Osteoblast (primary cell): ENCODE measurements at places on chromosomes 1 and 21.
A peak's percentile ranks its signal among the peaks of the same experiment; 100 is the strongest.

- no peak for DNase-seq
Observed at GRCh38 chr21:36729310-36729970, 30.5 kb downstream of the SIM2 start.

DNA sequence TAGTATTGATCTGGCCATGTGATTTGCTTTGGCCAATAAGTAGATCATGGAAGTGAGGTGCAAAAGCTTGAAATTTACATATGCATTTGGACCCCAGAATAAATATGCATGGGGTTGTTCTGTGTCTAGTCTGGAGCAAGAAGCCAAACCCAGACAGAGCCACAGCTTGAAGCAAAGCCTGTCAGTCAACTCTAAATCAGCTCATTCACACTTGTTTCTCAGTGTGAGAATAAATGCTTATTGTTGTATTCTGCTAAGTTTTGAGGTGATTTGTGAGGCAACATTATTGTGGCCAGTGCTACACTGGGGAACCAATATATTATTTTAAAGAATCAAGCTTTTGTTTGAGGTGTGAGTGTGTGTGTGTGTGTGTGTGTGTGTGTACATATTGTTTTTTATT lies 12.2 kb upstream of the PGLYRP3 start:
- no peak for DNase-seq

GRCh38 chr1:208173749-208174148 lies 70.4 kb downstream of the PLXNA2 start:
- DNase-seq, result no peak

DNA sequence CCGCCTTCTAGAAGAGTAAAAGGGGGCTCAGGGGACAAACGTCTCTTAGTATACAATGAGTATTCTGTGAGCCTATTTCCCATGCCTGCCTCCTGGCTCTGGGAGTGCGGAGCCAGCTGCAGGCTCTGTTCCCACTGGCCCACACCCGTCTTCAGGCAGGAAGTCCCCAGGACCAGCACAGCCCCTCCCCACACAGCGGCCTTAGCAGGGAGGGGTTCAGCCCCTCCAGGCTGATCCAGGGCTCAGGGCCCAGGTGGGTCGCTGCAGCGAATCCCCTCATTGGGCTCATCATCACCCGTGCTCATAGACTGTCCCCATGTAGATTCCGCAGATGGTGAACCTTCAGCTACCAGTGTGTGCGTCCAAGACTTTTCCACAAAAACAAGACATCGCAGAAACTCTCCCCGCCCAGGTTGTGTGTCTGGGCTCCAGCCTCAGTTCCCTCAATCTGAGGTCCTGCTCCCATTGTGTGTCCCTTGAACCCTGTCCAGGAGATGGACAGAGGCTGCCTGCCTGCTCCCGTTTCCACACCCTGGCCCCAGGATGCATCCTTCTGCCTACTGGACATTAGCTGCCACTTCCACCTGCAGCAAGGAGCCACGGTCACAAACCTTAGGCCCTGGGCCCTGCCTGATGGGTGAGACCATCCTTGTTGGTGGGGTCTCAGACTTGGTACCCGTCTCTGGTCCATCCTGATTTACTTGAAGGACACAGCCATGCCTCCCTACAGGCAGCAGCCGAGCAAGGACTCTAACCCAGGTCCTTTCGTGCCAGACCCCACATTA lies 39.4 kb downstream of the NENF start:
- DNase-seq, result no peak

- DNase-seq, result no peak
Observed at GRCh38 chr1:24252185-24252780, 65.2 kb upstream of the IFNLR1 start.

- peak; percentile 81 for DNase-seq
Observed at GRCh38 chr1:181104042-181104789, 15.7 kb downstream of the IER5 start.

DNA sequence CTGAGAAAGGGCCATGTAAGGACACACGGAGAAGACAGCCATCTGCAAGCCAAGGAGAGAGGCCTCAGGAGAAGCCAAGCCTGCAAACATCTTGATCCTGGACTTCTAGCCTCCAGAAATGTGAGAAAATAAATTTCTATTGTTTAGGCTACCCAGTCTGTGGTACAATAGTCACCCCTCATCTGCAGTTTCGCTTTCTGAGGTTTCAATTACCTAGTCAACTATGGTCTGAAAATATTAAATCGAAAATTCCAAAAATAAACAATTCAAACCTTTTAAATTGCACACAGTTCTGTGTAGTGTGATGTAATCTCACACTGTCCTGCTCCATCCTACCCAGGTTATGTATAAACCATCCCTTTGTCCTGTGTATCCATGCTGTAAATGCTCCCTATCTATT lies 52.6 kb downstream of the ZNF644 start:
- DNase-seq, result no peak

DNA sequence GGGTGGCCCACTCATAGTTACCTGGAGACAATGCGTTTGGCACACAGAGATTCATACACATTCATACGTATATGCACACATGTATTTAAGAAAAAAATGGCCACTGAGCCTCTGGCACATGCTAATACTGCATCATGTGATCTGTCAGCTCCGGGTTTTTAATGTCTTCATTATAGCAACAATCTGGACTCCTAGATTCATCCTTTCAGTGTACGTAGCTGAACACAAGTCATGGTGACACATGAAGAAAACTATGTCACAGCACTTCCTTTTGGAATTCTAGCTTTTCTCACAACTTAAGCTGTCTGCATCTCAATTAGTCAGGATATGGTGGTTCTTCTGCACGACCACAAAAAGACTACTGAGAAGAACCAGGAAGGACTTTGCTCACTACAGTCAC lies 24.7 kb downstream of the HSF2BP start:
- DNase-seq, result peak; percentile 66

GRCh38 chr1:13922466-13923110 lies 222.6 kb downstream of the PRDM2 start:
- no peak for DNase-seq

DNA sequence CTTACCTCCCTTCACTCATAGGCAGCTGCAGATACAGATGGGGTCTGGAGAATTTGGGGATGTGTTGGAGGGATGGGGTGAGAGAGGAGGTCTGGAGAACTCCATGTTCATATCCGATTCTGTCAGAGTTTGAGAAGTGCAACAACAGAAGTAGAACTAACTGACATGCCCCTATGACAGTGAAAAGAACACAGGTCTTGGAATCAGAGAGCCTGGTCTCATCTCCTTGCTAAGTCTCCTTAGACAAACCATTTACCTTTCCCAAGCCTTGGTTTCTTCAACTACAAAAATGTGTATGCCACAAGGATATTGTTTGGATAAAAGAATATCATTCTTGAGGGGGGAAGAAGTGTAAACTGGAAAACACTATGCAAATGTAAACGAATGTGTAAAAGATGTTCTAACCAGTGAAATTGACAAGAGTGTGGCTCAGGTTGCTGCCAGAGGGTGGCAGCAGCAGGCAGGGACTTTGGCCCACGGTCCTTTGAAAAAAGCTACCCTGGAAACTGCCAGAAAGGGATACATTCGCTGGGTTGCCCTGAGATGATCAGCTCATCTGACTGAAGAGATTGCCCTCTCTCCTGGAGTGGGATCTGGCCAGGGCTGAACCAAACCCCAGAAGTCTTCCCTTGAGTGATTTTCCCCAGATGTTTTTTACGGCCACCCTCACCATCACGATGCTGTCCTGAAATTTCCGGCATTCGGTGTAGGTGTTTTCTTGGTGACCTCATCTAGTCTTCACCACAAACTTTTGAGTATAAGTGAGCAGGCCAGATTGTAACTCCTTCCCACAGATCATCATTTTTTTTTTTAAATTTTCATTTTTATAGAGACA lies 17.0 kb upstream of the CD2 start:
- peak; percentile 88 for DNase-seq

DNA sequence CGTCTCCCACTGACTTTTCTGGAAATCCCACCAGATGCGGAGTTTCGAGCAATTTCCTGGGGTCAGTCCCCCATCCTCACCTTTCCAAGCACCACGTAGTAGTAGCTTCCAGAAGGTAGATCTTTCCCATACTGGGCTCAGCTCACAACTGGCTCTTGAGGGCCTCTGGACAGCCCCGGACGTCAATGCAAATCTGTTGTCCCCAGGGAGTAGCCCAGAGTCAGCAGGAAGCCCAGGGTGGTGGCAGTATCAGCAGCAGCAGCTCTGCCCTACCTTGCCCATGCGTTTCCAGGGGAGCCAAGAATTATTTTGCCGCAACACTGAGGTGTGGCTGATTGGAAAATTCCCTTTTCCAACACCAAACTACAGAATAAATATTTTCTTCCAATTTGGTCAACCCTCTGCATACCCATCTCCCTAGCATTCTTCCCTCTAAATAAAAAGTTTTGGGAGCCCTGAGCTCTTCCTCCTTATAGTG lies 70.3 kb downstream of the CD46 start:
- DNase-seq, result no peak

DNA sequence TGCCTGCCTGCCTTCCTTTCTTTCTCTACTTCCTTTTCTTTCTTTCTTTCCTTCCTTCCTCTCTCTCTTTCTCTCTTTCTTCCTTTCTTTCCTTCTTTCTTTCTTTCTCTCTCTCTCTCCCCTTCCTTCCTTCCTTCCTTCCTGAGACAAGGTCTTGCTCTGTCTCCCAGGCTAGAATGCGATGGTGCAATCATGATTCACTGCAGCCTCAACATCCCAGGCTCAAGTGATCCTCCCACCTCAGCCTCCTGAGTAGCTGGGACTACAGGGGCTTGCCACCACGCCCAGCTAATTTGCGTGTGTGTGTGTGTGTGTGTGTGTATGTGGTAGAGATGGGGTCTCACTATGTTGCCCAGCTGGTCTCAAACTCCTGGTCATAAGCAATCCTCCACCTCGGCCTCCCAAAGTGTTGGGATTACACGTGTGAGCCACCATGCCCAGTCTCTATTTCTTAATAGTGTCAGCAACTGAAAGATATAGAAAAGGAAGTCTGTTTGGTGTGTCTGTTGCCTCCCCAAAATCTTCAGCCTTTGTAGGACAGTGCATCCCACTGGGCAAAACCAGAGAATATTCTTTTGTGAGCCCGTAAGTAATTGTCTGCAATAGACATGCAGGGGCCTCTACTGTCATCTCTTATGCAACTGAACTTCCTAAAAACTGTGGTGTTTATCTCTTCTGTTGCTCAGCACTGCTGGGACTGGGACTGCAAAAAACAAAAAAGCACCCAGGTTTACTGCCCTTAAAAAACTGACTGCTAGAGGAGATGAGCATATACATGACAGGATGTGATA lies 20.9 kb upstream of the RAB4A start:
- DNase-seq, result no peak

DNA sequence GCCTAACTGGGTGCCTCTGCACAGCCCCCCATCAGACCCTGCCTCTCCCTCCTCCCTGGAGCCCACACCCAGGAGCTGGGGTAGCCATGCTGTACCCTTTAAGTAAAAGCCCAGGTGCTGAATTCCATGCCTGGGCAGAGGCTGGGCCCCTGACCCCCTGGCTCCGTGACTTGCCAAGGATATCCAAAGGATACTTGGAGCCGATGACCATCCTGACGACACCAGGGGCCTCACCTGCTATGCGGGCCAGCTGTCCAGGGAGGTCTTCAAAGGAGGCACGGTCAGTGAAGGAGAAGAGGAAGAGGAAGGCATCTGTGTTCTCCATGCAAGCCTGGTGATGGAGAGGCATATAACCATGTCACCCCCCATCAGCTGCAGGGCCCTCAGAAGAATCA lies 4.7 kb downstream of the CPLANE2 start:
- peak; percentile 73 for DNase-seq

DNA sequence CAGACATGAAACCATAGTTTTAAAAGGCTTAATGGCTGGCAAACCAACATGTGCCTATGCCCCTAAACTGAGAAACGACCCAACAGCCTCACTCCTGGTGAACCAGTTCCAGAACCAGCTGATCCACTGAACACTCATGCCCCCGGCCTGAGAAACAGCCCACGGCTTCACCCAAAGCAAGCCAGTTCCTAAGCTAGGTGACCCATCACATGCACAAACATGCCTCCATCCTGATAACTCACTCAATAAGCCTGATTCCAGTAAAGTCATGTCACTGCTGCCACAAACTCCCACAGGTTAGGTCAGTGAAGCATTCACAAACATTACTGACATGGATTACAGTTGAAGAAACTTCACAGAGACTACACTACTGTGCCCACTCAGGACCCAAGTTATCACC lies 161.6 kb downstream of the USH2A start:
- no peak for DNase-seq

DNA sequence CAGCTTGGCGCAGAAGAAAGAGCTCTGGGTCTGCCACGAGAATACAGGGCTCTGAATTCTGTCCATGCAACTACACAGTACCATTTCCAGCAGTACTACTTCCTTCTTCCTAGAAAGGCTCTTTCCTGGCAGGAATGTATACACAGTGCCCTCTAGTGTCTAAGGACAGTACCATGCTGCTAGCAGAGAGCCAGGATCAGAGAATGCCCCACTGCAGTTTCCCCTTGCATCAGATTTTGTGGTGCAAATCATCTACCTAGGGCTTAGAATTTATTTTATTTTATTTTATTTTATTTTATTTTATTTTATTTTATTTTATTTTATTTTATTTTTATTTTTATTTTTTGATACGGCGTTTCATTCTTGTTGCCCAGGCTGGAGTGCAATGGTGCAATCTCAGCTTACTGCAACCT lies 50.8 kb downstream of the PAX7 start:
- DNase-seq, result peak; percentile 93

GRCh38 chr1:54806931-54807611 lies 5.9 kb upstream of the TTC22 start:
- DNase-seq, result peak; percentile 94

DNA sequence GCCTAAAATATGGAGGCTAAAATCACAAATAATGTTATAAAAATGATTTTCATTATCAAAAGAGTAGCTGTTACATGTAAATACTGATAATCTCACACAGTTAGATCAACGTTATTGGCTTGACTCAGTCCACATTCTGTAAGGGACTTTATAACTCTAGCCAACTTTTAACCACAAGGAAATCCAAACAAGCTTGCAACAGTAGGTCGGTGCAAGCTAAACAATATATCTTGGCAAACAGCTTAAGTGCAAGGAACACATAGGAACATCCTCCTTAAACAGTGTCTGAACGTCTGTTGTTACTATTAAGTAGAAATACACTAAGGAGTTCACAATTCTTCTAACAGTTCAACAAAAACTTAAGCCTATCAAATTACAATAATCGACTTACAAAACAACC lies 126.7 kb downstream of the EIF4G3 start:
- DNase-seq, result no peak

DNA sequence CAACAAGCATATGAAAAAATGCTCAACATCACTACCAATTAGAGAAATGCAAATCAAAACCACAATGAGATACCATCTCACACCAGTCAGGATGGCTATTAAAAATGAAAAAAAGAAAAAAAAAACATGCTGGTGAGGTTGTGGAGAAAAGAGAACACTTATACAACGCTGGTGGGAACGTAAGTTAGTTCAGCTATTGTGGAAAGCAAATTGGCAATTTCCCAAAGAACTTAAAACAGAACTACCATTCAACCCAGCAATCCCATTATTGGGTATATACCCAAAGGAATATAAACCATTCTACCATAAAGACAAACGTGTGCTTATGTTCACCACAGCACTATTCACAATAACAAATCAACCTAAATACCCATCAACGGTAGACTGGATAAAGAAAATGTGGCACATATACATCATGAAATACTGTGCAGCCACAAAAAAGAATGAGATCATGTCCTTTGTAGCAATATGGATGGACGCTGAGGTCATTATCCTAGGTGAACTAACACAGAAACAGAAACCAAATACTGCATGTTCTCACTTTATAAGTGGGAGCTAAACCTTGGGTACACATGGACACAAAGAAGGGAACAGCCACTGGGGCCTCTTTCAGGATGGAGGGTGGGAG lies 49.5 kb downstream of the LYST start:
- DNase-seq, result no peak

GRCh38 chr21:34926803-34927467 lies 122.2 kb downstream of the RUNX1 start:
- DNase-seq, result peak; percentile 74
